Brain pericyte (primary cell): ENCODE measurements at places on chromosomes 6 and 20.
A peak's percentile ranks its signal among the peaks of the same experiment; 100 is the strongest.

GRCh38 chr6:87920245-87920644 is 127.4 kb upstream of the SPACA1 start:
- no peak for DNase-seq

DNA sequence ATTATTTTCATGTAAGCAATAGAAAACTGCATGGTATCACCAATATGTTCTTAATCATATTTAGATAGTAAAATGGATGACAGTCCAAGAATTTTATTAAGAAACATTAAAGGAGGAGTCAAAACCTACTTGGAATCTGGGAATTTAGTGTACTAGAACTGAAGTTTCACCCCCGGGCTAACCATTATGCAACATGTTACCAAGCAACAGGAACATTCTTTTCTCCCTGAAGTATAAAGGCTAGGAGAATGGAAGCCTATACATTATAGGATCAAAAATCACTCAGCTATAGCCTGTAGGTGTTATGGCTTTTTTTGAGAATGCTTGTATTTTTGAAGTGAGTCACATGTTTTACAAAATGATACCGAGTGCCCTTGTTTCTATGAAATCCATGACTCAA is 538.3 kb downstream of the GRIK2 start:
- no peak for DNase-seq

DNA sequence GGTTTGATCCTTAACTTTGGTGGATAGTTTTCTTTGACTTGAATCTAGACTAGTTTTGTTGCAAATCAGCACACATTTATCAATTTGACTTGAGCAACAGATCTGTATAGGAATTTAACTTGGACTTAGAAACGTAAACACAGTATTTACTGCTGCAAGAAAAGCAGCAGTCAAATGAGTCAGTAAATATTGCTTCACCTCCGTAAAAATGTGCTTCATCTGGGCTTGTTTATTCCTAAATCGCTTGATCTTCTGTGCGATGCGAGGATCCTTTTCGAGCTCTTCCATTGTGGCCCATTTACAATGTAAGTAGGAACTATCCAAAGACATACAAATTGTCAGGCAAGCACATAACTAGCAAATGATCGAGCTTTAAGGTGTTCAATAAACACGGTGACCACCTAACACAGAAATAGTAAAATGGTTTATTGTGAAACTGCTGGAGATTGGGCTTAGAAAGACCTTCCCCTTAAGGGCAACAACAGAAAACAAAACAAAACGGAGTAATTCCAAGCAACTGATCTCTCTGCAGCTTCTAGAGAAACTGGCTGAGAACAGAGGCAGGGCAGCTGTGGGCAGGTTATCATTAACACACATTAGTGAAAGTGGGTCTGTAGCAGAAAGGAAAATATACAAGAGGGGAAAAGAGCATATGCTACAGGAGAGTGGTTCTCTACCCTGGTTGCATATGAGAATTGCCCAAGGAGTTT is 120.8 kb downstream of the CHD6 start:
- DNase-seq: no peak

DNA sequence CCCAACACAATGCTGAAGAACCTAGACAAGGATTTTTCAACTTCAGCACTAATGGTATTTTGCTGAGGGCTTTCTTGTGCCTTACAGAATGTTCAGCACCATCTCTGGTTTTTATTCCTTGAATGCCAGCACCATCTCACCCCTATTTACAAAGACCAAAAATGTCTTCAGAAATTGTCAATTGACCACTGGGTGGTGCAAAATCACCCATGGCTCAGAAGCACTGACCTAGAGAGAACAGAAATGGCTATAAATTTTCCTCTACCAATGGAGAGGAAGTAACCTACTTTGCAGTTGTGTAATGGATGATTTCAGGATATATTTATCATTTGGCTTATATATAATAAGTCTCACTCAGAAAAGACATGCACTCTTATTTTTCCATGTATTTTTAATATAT is 431.0 kb upstream of the IRAK1BP1 start:
- DNase-seq: no peak

GRCh38 chr20:51233345-51233744 is 210.4 kb upstream of the KCNG1 start:
- no peak for DNase-seq

DNA sequence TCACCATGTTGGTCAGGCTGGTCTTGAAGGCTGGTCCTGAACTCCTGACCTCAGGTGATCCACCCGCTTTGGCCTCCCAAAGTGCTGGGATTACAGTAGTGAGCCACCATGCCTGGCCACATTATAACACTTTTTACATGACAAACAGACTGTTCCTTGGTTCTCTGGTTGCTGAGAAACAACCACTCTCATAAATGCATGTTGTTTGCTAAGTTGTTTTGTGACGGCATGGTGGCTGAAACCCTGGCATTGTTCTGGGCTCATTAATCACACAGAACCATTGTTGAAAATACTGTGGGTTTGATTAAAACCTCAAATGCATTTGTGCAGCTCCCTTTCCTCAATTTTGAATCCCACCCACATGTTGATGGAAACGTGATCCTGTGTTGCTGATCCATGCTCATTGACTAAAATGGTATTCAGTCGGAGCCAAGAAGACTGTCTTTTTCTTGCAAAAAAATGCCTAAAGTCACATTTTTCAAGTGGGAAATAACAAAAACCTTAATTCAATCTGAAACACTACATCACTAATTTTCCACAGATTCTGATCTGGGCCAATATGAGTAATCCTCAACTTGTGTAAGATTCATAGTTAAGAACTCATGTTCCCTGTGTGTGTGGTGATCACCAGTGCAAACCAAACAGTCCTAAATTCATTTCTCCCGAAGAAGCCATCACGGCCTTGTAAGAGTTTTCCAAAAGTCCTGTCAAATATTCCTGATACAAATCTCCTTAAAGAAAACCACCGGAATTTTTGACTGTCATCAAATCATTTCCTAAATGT is 132.8 kb downstream of the FNDC1 start:
- no peak for DNase-seq

DNA sequence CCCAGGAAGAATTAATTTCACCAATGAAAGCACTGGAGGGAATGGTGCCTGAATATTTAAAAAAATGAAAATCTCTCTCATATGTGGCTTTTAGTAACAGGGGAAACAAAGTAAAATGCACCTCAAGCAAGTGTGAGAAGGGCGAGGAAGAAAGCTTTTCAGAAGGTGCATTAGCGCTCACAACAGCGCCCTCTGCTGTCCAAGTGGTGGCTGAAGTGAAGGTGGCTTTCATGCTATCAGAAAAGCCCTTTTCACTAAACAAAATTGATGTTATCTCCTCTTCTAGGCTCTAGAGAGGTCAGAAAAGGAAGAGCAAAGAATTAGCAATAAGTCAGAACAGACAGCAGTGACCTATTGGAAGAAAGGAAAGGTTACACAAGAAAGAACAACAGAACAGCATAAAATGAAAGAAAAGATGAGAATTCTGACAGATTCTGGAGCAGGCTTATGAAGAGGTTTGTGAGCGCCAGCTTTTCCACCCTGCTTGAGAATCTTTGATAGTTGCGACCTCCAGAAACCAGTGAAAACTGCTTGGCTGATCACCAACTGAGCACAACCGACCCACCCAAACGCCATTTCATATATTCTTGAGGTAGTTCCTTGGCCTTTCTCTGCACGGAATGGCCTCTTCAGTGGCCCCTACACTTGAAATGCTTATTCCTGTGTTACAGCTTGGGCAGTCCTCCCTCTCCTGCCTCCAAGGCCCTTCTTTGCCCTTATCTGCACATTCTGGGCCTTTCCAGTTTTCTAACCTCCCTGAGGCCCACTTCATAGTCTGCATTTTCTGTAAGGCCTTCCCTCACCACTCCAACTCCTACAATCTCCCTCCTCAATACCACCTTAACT is 45.3 kb downstream of the SMLR1 start:
- no peak for DNase-seq

GRCh38 chr20:59030911-59031563 is 1.1 kb downstream of the ATP5F1E start:
- no peak for DNase-seq

GRCh38 chr20:50987493-50988210 is 29.0 kb downstream of the MOCS3 start:
- peak; percentile 59 for DNase-seq

DNA sequence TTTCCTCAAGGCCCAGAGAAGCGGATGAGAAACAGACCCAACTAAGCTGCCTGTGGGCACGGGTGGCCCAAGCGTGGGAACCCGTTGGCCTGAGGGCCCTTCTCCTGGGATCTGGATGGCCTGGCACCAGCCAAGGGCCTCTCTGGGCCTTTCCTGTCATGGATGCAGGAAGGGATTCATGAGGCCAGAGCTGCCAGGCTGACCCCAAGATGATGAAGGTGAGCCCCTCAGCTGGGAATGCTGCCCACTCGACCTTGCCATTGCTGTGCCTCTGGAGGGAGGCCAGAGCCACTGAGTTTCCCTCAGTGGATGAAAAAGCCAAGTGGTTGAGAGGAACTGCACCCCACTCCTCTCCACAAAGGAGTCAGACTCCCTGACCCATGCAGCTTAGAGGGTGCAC is 171.2 kb downstream of the VEGFA start:
- DNase-seq: no peak

DNA sequence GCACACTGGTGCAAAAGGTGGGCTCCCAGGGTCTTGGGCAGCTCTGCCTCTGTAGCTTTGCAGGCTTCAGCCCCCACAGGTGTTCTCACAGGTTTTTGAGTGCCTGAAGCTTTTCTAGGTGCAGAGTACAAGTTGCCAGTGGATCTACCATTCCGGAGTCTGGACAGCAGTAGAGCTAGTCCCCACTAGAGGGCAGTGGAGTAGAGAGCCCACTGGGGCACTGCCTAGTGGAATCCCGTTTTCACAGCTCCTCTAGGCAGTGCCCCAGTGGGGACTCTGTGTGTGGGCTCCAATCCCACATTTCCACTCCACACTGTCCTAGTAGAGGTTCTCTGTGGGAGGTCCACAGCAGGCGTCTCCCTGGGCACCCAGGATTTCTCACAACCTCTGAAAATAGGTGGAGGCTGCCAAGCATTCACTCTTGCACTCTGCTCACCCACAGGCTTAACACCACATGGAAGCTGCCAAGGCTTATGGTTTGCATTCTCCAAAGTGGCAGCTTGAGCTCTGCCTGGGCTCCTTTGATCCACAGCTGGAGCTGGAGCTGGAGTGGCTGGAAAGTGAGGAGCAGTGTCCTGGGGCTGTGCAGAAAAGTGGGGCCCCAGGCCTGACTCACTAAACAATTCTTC is 86.3 kb upstream of the PROKR2 start:
- DNase-seq: no peak

- DNase-seq: no peak
Measured at GRCh38 chr6:158231551-158232315, 63.6 kb downstream of the GTF2H5 start.

GRCh38 chr6:56699066-56699654 is 56.5 kb upstream of the DST start:
- DNase-seq: no peak

DNA sequence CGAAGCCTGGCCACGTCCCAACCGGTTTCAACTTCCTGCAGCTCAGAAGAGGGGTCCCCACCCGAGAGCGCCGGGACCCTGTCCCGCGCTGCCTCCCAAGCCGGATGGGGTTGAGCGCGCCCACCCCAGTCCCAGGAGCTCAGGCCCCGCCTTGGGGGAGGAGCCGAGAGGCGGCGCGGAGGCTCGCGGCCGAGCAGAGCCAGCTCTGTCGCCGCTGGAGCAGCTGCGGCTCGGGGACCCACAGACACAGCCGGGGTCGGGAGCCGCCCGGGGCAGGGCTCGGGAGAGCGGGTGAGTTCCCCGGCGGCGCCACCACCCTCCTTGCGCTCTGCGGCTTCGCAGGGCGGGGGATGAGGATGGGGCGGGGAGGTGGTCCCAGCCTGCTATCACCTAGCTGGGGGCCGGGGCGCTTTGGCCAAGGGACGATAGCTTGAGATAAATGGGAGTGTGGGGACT is at the start of gene PPP1R16B:
Gene PPP1R16B (plus strand): TSS at position 196 of the 456 bp plus-strand sequence. CDS start 30,229 bp downstream, outside the sequence.
- DNase-seq: no peak

- DNase-seq: no peak
Measured at GRCh38 chr6:50602292-50602691, 111.0 kb upstream of the TFAP2D start.

GRCh38 chr20:22763257-22763906 is 179.0 kb upstream of the FOXA2 start:
- DNase-seq: no peak

DNA sequence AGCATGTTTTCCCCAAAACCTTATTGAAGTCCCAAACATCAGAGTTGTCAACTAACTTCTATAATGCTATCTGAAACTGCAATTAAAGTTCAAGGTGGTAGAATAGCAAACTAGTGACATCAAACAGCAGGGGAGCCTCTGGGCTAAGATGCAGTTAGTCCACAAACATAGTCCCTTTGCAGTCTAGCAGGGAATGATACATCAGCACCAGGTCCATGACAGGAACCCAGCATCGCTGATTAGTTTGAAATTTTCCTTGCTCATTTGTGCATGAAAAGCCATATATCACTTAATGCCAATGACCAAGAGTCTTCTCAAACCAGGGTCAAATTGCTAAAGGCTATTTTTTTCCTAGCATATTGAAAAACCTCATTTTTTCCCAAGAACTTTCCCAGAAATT is 145.3 kb downstream of the HIVEP2 start:
- no peak for DNase-seq

DNA sequence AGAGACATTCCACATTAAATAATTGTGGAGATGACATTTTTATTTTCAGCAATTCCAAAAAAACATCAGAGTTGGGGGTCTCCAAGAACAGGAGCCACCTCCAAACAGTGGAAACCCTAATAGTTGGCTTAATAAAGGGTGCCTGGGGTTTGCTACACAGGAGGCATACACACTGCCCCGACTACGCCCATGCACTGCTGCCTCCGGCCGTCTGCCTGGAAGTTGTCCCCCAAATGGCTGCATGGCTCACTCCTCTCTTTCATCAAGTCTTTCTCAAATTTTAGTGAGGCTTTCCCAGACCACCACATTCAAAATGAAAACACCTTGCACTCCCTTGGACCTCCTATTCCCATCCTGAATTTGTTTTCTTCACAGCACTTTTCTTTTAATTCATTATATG is 58.8 kb downstream of the ZMYND8 start:
- no peak for DNase-seq
